ENCODE measurements at places on chromosomes 11 and 22.
A peak's percentile ranks its signal among the peaks of the same experiment; 100 is the strongest.

GRCh38 chr22:47613606-47614350, 851.3 kb downstream of the TBC1D22A start:
- DNase-seq, result no peak

GRCh38 chr22:36797911-36798673, 18.7 kb downstream of the PVALB start:
- DNase-seq, result no peak

DNA sequence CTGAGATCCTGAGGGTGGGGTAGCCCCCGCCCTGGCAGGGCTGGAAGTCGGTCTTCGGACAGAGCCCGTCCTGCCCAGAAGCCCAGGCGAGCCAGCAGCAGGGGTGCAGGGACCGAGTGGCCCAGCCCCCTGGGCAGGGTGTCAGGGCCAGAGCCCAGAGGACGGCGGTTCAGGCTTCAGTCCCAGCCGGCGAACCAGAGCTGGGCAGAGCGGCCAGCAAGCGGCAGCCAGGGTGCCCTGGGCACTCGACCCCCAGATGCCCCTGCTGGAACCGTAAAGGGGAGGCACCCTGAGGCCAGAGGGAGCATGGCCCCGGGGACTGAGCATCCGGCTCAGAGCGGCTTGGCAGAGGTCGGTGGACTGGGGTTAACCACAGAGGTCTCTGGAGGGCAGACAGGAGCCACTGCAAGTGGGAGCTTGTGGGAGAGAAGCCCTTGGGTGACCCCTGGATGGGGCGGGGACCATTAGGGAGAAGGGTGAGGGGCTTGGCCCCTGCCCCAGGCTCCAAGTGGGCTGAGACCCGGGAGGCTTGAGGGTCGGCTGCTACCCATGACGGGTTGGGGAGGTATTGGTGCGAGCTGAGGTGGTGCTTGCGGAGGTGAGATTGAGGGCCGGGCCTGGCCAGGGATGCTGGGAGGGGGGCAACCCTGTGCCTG, 15.9 kb downstream of the LSP1 start:
- DNase-seq, result no peak

DNA sequence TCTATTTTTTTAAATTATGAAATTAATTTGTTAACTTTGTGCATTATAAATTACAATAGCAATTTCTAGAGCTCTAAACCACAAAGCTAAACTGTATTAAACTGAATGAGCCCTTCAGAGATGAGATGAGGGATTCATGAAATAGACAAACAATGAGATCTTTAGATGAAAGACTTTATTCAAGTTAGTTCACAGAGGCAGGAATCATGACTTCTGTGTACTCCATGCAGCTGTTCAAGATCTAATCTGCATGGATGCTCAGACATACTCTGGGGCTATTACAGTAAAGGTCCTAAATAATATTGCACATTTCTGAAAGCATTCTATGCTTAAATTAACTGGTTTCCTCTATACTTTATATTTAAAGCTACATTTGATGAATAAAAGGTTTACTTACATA, 122.7 kb downstream of the FCHSD2 start:
- DNase-seq, result no peak

GRCh38 chr22:36757668-36758211, 18.2 kb downstream of the IFT27 start:
- peak; percentile 76 for DNase-seq

DNA sequence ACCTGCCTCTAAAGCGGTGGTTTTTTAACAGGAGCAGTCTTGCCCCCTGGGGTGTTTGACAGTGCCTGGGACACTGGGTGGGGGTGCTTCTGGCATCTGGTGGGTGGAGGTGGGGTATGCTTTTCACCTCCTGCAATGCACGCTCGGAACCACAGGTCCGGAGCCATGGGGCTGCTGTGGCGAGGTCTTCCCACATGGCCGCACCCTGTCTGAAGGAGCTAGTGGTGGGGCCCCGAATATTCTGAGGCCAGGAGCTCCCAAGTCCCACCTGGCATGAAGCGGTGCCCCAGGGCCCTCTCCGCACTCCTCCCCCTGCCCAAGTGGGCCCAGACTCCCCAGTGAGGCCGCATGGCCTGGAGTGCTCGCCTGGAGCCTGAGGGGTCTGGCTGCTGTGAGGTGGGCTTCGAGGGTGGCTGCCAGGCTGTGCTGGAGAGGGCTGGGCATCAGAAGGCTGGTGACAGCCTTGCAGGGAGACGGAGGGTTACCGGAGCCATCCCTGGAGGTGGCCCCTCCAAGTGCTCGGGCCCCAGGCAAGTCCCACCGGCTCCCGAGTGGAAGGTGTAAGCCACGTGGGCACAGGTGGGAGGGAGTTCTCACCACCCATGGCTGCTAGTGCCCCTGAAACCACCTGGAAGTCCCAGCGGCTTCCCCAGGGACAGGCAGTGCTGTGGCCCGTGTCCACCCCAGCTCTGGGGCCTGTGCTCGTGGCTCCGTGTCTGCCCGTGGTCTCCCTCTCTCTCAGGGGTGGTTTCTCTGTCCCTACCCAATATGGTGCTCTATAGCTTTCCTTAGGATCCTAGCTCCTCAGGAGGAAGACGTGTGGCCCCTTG, 15.1 kb downstream of the TBX1 start:
- DNase-seq, result no peak

GRCh38 chr11:8075119-8075726, 5.8 kb upstream of the TUB start:
- no peak for DNase-seq

GRCh38 chr11:73308961-73309919, 1.2 kb downstream of the ARHGEF17 start:
- DNase-seq, result no peak

- no peak for DNase-seq
Observed at GRCh38 chr11:97525273-97525672, 1135.5 kb downstream of the JRKL start.

GRCh38 chr11:279966-280705, 1.9 kb downstream of the NLRP6 start:
- peak; percentile 49 for DNase-seq

GRCh38 chr11:809287-810039, at the start of gene RPLP2:
Gene RPLP2, plus strand, starts transcription at chr11:809967. Its CDS starts 268 bp downstream, at chr11:810235.
- DNase-seq, result peak; percentile 99

- no peak for DNase-seq
Observed at GRCh38 chr22:49767355-49768062, 60.2 kb downstream of the BRD1 start.

DNA sequence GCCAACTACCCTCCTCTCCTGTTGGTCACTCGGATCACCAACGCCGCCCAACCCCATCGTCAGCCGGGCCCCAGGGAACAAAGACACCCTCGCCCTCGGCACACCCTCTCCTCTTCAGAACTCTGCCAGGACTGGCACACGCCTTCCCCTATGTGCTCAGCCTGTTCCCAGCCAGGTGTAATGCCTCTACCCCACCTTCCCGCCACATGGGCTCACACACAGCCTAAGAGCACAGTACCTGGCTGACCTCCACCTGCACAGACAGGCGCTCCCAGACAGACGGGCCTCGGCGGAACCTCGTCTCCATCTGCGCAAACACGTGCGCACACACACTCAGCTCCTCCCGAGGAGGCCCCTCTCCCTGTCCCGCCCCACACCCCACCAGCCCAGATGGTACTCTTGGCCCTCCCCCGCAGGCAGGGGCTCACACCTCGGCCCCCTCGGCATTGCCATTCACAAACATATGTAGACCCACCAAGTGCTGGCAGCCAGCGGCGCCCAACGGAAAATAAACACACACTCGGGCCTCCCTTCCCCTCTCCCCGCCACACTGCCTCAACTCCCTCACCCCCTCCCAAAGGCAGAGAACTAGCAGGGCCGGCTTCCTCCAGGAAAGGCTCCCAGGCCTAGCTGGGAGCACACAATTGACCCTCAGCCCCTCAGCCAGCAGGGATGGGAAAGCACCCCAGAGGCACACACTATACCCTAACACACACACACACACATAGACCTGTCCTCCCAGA, 8.5 kb downstream of the ELFN2 start:
- DNase-seq, result no peak

DNA sequence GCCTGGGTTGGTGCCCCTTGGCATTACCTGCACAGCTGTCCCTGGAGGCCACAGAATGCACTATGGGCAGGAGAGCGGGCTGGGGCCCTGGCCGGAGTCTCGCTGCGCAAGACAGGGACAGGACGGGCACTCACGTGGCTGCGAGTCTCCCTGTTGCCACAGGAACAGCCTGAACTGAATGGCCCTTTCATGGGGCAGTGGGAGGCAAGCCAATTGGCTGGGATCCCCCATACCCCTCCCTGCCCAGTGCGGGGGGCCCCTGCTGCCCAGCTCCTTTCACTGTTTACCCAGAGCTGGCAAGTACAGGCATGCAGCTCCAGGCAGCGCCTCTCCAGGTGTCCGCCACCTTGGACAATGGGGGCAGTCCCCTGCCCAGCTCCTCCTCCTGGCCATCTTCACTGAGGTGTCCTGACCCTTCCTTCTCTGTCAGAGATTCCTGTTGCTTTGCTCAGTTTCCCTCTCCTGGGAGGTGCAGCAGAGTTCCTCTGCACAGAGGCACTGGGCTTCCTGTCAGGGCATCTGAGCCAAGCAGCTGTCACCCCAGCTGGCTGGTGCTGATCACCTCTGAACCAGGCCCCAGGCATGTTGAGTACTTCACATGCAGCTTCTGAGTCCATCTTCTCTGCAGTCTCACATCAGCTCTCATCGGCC, 5.2 kb downstream of the USP2 start:
- DNase-seq, result no peak

- no peak for DNase-seq
Observed at GRCh38 chr22:27697888-27698287, 103.7 kb downstream of the MN1 start.

DNA sequence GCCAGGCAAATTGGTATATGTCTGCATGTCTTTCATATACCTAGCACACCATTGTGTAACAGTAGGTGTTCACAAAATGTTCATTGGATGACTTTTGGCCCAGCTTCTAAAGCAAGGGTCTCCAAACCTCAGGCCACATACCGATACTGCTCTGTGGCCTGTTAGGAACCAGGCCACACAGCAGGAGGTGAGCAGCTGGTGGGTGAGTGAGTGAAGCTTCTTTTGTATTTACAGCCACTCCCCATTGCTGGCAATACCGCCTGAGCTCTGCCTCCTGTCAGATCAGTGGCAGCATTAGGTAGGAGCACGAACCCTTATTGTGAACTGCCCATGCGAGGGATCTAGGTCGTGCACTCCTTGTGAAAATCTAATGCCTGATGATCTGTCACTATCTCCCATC, 836.6 kb downstream of the NTM start:
- DNase-seq, result no peak

DNA sequence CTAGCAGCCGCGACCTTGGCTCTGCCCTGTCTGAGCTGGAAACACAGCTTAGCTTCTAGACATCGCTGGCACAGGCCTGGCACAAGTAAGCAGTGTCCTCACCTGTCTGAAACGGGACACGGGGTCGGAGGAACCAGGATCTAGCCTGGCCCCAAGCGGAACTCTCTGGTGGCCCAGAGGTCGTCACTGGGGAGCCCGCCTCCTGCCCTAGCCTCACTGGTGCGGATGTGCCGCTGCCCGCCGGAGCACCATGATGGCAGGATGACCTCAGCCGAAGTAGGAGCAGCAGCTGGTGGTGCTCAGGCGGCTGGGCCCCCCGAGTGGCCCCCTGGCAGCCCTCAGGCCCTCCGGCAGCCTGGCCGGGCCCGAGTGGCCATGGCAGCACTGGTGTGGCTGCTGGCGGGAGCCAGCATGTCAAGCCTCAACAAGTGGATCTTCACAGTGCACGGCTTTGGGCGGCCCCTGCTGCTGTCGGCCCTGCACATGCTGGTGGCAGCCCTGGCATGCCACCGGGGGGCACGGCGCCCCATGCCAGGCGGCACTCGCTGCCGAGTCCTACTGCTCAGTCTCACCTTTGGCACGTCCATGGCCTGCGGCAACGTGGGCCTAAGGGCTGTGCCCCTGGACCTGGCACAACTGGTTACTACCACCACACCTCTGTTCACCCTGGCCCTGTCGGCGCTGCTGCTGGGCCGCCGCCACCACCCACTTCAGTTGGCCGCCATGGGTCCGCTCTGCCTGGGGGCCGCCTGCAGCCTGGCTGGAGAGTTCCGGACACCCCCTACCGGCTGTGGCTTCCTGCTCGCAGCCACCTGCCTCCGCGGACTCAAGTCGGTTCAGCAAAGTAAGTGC, 871 bp downstream of the SLC35E4 start:
- no peak for DNase-seq

DNA sequence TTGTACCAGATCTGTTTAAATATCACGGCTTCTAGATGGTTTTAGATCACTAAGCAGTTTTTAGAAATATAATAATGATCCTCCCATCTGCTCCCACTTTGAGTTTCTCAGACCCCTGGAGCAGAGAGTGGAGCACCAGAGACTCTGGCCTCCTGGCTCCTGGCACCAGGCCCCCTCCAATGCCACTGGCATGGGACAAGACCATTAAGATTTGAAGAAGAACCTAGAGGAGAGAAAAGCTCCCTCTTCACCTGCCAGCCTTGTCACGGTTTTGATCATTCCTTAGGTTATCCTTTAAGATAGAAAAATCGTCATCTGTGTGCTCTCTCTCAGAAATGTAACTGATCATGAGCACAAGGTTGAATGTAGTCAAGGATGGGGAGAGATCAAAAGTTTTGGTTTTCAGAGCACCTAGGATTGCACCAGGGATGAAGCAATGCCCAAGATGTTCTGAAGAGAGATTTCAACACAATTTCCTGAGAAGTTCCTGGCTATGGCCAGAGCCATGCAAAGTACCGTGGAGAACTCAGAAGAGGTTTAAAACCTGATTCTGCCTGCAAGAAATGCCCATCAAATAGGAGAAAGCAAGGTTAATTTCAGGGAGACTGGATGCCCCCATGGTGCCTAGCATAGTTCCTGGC, 22.2 kb downstream of the IL10RA start:
- DNase-seq, result no peak

DNA sequence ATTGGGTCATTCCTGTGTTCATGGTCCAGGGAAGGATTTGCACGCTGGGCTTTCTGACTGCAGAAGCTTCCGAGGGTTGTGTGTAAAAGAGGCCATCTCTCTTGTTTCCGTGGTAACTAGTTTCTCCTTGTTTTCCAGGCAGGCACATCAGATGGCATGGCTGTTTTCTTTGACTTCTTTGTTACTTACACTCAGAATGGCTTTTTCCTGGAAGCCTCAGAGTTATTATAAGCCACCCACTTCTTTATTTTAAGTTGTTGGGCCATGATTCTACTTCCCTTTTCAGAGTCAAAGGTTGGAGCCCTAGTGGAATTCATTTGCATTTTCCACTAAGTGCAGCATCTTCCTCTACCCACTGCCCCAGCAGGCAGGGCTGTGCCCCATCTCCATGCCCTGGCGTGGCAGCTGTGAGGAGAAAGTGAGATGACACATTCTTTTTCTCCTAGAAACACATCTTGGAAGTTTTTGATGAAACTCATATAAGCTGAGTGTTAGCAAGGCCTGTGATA, 94.9 kb downstream of the PRR5L start:
- DNase-seq, result no peak

- no peak for DNase-seq
Observed at GRCh38 chr11:92861634-92862033, 107.8 kb upstream of the MTNR1B start.

GRCh38 chr22:42581762-42582716, 28.3 kb downstream of the SERHL2 start:
- DNase-seq, result peak; percentile 77

DNA sequence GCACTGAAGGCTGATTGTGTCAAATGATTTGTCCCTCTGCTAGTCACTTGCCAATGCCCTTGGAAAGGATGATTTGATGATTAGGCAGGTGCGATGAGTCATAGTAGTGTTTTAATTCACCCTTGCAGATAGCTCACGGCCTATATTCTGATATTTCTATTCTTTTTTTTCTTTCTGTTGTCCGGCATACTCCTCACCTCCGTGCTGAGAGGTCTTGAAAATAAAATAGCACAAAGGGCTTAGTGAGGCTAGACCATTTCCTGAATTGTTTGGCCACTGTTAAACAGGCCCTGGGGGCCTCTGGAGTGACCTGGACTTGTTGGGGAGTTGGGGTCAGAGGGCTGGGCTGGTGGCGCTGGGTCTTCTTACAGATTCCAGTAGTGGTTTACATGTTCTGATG, 99.8 kb downstream of the ZBTB16 start:
- DNase-seq, result no peak

GRCh38 chr11:93199616-93200015, 1.8 kb upstream of the SLC36A4 start:
- DNase-seq, result no peak
